Colonic mucosa (tissue), 4 donors: ENCODE measurements at places on chromosomes 1 and 21. TPM values are rescaled to one million over a fixed set of nuclear protein-coding genes. Genes with fewer than 3 reads are reported as not detected.

GRCh38 chr1:83033682-83034081 is 965.2 kb downstream of the TTLL7 start:
- no peak for DNase-seq

DNA sequence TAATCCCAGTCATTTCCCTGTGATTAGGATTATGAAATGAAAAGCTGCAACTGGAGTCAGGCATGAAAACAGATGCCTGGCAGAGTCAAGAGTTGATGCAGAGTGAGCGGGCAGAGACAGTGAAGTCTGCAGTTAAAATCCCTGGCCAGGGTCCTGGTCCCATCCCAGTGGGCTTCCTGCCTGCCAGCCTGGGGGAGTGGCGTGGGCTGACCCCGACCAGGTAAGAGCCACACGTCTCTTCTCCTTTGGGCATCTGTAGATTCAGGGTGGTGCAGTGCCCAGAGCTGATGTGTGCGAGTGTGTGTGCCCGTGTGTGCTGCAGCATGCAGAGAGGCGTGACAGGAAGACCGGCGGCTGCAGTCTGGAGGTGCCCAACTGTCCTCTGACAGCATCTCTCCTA is 6.2 kb upstream of the KIAA1614 start:
- DNase-seq: no peak

GRCh38 chr1:151315565-151316235 is 11.5 kb downstream of the PI4KB start:
- no peak for DNase-seq

GRCh38 chr1:209506101-209506500 is 77.4 kb upstream of the CAMK1G start:
- DNase-seq: no peak

- no peak for DNase-seq
Measured at GRCh38 chr1:115729756-115730155, 38.8 kb downstream of the CASQ2 start.

DNA sequence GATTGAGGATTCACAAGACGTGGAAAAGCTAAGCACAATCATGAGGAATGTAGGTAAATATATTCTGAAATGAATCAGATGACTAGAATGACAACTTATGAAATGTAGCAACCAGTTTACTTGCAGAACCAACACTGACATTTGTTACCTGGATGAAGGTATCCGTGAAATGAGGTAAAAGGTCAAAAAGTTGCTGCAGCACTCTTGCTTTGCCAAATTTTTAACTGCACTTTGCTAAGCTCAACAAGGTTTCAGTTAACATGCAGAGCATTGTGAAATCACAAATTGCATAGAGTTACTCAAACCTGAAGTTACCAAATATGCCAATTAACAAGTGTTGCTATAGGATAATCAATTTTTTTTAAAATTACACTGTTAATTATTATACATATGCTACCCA is 1280.1 kb downstream of the KCNT2 start:
- DNase-seq: no peak

- DNase-seq: no peak
Measured at GRCh38 chr21:35632711-35633110, 427.6 kb downstream of the SETD4 start.

LRRC41 gene
- total RNA-seq: 49.3 TPM

LCE6A gene
- total RNA-seq: not detected

GIPC2 gene
- total RNA-seq: 35.4 TPM

ATP6V1G3 gene
- not detected for total RNA-seq

CATSPER4 gene
- not detected for total RNA-seq

SYTL1 gene
- 17.4 TPM for total RNA-seq

THEM5 gene
- not detected for total RNA-seq

LCE2C gene
- not detected for total RNA-seq
